ENCODE measurements at places on chromosomes 16 and 17. TPM values are rescaled to one million over a fixed set of nuclear protein-coding genes. Genes with fewer than 3 reads are reported as not detected.

The CHRNE gene
- 0.39 TPM for total RNA-seq

The KRTAP17-1 gene
- not detected for total RNA-seq

The GGT6 gene
- total RNA-seq = not detected

The GDPD1 gene
- 0.72 TPM for total RNA-seq

The IL17C gene
- 1.3 TPM for total RNA-seq

The COX11 gene
- 67.6 TPM for total RNA-seq

The TP53TG3E gene
- total RNA-seq = not detected

The GRAPL gene
- total RNA-seq = 0.72 TPM

The SRL gene
- total RNA-seq = 1.0 TPM

The SPATA33 gene
- total RNA-seq = 3.7 TPM

The IGSF6 gene
- not detected for total RNA-seq

The ST6GALNAC2 gene
- total RNA-seq = 2.5 TPM

The TOM1L1 gene
- 20.7 TPM for total RNA-seq

The ZFP3 gene
- total RNA-seq = 1.3 TPM

The ASGR2 gene
- not detected for total RNA-seq

The XAF1 gene
- 10.9 TPM for total RNA-seq

The SCGB1C2 gene
- total RNA-seq = not detected

The KRTAP3-2 gene
- total RNA-seq = not detected

The TIMP2 gene
- 201 TPM for total RNA-seq

The KRT31 gene
- not detected for total RNA-seq

The OR1A1 gene
- total RNA-seq = not detected

Measured in epithelial cell of alveolus of lung (primary cell).